ENCODE measurements at places on chromosomes 13 and 19. TPM values are rescaled to one million over a fixed set of nuclear protein-coding genes. Genes with fewer than 3 reads are reported as not detected.
A peak's percentile ranks its signal among the peaks of the same experiment; 100 is the strongest.

GRCh38 chr13:37429976-37430375 lies 168.6 kb downstream of the POSTN start:
- no peak overlapping the region for H3K4me3 ChIP-seq
- H3K36me3 ChIP-seq: no peaks in the 10 kb centered on the region
- no peak for DNase-seq
- no peak overlapping the region for H3K27ac ChIP-seq
- no peaks in the 10 kb centered on the region for H3K27me3 ChIP-seq
- H3K4me1 ChIP-seq: no peaks in the 10 kb centered on the region

Gene FRY
- total RNA-seq: 36.7 TPM

GRCh38 chr19:49210108-49210900 lies 52.7 kb downstream of the TRPM4 start:
- H3K4me3 ChIP-seq: peak overlapping the region; percentile 23
- H3K36me3 ChIP-seq: no peaks in the 10 kb centered on the region
- DNase-seq: peak; percentile 70

- no peaks in the 10 kb centered on the region for H3K27me3 ChIP-seq
- no peaks in the 10 kb centered on the region for H3K36me3 ChIP-seq
- H3K4me3 ChIP-seq: no peak overlapping the region
- no peak for DNase-seq
- H3K4me1 ChIP-seq: peaks cover 5% of the 10 kb centered on the region
Observed at GRCh38 chr19:7602935-7603497, 7.4 kb downstream of the CAMSAP3 start.

Gene PNKP
- 111 TPM for total RNA-seq

GRCh38 chr19:16637535-16637934 lies 9.5 kb upstream of the MED26 start:
- H3K27ac ChIP-seq: no peak overlapping the region
- H3K36me3 ChIP-seq: no peaks in the 10 kb centered on the region
- no peak overlapping the region for H3K4me3 ChIP-seq
- no peaks in the 10 kb centered on the region for H3K4me1 ChIP-seq
- H3K27me3 ChIP-seq: no peaks in the 10 kb centered on the region
- no peak for DNase-seq

Gene ZNF135
- total RNA-seq: 16.1 TPM

All from ovary (tissue), 10 donors.